ENCODE measurements at places on chromosomes 13 and 19.

DNA sequence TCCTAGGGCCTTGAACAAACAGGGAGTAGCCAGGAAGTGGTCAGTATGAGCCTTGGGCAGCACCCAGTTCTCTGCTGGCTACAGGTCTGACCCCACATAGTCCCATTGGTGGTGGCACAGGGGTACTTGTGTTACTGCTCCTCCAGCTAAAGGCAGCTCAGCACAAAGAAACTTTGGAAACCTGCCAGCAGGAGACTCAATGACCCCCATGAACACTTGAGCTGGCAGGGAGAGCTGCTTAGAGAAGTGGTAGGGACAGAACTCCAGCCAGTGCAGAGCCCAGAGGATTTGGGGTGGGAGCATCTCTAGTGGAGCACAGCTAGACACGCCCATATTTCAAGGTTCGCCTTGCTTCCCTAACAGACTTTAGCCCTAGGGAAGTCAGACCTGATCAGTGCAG lies 10.4 kb upstream of the ZNF586 start:
- no peak for DNase-seq

DNA sequence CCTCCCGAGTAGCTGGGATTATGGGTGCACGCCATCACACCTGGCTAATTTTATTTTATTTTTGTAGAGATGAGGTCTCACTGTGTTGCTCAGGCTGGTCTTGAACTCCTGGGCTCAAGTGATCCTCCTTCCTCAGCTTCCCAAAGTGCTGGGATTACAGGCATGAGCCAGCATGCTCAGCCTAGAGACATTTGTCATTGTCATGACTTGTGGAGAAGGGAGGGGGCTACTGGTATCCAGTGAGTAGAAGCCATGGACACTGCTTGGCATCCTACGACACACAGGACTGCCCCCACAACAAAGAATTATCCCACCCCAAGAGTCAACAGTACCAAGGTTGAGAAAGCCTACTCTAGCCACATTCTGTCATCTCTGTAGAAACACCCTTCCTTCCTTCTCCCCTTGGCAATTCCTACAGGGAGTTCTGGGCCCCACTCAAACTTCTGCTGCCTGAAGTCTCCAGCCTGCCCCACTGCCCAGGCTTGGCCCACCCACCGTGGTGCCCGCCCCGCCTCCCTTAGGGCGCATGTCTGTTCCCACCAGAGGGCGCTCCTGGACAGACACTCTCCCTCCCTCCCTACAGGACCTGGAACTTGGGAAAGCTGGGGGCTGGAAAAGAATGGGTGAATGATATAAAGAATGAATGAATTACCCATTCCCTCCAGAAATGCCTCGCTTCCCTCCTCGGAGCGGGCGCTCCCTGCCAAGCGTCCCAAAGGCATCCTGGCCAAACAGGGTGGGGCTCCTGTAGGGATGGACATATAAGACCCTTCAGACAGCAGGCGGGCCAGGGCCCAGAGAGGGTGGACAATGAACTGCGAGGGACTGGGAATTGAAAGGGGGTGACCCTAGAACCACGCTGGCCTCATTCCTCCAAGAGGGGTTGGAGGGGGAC lies 5.5 kb upstream of the EMP3 start:
- DNase-seq: peak; percentile 85

GRCh38 chr13:77516342-77516789 lies 19.1 kb upstream of the SCEL start:
- no peak for DNase-seq

DNA sequence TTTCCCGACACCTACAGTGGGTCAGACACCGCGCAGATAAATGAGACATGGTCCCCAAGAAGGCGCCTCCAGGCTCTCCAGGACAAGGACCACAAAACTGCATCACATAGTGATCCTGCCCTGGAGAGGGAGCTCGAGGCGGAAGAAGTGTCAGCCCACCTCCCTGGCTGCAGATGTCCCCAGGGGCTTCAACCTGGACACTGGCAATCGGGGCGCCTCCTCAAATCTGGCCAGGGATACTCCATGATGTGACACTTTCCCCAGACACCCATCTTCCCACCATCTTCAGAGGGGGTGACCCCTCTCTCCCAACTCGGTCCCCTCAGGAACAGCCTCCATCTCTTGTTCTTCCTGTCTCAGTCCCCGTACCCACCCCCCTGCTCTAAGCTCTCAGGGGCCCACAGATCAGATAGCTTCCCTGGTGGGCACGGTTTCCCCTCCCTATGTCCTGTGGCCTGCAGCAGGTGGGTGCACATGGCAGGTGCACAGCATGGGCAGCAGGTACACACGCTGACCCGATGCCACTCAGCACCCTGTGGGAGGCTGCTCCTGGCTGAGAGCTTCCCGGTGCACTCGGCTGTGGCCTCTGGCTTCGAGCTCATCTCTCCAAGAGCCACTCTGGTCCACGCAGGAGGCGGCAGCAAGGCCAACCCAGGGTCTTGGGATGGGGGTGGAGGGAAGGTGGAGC lies 61.2 kb downstream of the PEPD start:
- DNase-seq: peak; percentile 11

GRCh38 chr13:42137856-42138537 lies 89.5 kb downstream of the DGKH start:
- DNase-seq: no peak

DNA sequence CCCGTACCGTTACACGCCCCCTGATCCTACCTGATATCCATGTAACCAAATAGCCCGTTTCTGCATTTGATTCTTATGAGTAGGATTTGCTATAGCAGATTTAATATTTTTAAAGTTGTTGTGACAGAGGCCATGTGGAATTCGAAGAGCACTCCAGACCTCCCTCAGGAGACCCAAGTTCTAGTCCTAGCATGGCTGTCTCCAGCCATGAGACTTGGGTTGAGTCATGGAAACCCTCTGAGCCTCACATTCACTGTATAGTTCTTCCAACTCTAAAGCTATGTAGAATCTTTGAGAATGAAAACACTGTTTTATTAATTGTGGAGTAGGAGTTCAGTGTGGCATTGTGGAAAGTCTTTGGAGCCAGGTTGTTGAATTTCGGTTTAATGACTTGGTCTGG lies 8.0 kb upstream of the GPR183 start:
- DNase-seq: no peak

DNA sequence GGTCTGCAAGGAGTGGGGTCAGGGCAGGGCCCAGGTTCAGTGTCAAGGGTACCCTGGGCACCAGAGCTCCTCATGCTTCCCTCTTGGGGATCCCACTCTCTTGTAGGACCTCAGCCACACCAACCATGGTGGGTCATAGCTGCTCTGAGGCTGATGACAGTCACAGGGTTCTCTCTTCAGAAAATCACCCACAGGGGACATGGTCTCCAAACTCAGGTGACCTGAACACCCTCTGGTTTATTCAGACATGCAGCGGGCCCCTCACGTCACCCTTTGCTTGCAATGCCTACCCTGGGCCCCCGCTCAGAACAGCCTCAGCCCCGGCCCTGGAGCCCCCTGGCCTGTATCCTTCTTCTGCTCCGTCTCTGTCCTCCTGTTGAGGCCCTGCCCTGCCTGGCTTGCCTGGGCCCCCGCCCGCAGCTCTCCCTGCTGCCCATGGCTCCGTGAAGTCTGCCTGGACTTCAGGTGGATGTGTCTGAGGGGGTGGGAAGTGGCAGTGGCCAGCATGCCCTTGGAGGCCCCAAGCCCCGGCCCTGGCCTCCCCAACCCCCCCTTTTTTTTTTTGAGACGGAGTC lies 20.4 kb downstream of the CHERP start:
- no peak for DNase-seq

Data from activated T-cell treated with anti-CD3 and anti-CD28 coated beads, Interleukin-2, amount 50 U/mL, for 24 hours (primary cell).